ENCODE measurements at places on chromosomes 7 and 10.
A peak's percentile ranks its signal among the peaks of the same experiment; 100 is the strongest.

GRCh38 chr10:36759141-36759805 is 366.1 kb upstream of the ANKRD30A start:
- DNase-seq: no peak

GRCh38 chr10:117408436-117409384 is 33.5 kb upstream of the PDZD8 start:
- DNase-seq: no peak

GRCh38 chr7:30469303-30469702 is 9.3 kb downstream of the NOD1 start:
- DNase-seq: peak; percentile 64

DNA sequence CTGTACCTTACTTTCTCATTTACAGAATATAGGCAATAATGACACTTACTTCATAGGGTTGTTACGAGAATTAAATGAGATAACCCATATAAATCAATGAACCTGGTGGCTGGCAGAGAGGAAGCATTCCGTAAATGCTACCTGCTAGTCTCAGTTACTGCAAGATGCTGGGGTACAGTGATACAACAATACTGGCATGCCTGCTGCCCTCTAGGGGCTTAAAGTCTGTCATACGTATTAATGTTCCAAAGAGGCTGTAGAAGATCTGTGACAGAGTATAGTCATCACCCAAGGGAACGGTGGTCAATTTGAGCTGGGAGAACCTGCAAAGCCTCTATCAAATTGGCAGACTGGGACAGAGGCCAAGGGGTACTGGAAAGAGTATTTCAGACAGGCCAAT is 421.5 kb downstream of the GPAM start:
- DNase-seq: no peak

GRCh38 chr10:25206693-25207414 is 32.1 kb downstream of the GPR158 start:
- no peak for DNase-seq

GRCh38 chr10:79155301-79156081 is 86.7 kb downstream of the ZMIZ1 start:
- DNase-seq: no peak
